ENCODE measurements at places on chromosomes 1 and 21.

- no peak for DNase-seq
Observed at GRCh38 chr1:65694126-65694525, 98.6 kb upstream of the PDE4B start.

- no peak for DNase-seq
Observed at GRCh38 chr1:160162931-160163330, 11.5 kb downstream of the ATP1A4 start.

GRCh38 chr1:17527036-17527914 is 12.2 kb upstream of the ARHGEF10L start:
- DNase-seq, result no peak

DNA sequence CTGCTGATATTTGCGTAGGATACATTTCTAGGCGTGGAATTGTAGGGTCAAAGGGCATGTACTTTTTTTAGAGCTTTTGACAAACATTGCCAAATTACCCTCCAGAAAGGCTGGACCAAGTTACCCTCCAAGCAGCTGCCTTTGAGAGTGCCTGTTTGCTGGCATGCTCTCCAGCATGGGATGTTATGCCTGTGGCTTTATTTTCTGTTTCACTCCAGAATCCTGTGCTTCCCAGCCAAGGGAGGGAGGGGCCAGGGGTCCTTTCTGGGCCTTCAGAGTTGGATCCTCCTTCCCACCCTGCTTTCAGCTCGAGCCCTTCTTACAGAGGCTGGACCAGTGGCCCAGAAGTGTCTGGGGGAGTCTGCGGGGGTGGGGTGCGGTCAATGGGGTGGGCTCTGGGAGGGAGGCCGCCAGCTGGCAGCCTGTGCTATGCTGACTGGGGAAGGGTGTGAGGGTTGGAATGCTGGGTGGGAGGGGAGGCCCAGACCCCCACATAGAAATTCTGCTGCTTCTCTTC is 81.2 kb downstream of the EPHB2 start:
- no peak for DNase-seq

GRCh38 chr1:31445951-31446350 is 32.9 kb downstream of the SERINC2 start:
- no peak for DNase-seq

GRCh38 chr1:70745199-70745598 is 302.4 kb downstream of the PTGER3 start:
- no peak for DNase-seq

- no peak for DNase-seq
Observed at GRCh38 chr1:153612755-153613331, at the start of gene S100A16. Gene S100A16, minus strand, starts transcription at chr1:153613137. Its CDS starts 4,986 bp downstream, at chr1:153608151.

DNA sequence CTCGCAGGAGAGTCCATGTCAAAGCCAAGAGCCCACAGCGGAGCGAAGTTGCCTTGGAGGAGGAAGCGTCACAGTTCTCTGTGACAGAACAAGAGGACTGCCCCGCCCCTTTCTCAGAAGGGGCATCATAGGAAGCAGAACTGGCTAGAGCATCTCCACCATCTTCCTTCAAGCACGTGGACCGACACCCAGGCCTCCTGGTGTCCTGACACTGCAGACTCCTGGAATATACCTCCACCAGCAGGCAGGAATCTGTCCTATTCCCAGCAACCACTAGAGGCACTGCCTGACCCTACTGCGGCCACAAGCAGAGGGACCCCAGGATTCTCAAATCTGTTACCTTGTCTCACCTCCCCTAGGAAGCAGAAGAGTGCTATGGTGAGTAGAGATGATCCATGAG is 37.8 kb downstream of the GPA33 start:
- no peak for DNase-seq

DNA sequence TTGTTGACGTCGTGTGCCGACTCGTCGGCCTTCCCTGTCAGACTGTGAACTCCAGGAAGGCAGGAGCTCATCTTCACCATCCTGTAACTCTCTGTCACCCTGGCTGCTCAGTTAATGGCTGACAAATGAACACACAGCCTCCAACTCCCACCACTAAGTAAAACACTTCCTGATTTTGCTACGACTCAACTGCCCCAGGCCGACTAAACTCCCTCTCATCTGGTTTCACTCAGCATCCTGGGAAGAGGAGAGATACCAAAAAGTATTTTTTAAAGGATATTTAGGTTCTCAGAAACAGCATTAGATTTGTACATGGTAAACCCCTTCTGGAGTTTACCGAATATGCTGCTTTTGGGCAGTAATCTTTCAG is 18.2 kb upstream of the LHX4 start:
- DNase-seq, result no peak

- no peak for DNase-seq
Observed at GRCh38 chr1:197980457-197980856, 63.3 kb downstream of the LHX9 start.

- no peak for DNase-seq
Observed at GRCh38 chr1:57254022-57254421, 169.8 kb downstream of the DAB1 start.

GRCh38 chr1:178536329-178536728 is 23.4 kb downstream of the TEX35 start:
- peak; percentile 43 for DNase-seq

DNA sequence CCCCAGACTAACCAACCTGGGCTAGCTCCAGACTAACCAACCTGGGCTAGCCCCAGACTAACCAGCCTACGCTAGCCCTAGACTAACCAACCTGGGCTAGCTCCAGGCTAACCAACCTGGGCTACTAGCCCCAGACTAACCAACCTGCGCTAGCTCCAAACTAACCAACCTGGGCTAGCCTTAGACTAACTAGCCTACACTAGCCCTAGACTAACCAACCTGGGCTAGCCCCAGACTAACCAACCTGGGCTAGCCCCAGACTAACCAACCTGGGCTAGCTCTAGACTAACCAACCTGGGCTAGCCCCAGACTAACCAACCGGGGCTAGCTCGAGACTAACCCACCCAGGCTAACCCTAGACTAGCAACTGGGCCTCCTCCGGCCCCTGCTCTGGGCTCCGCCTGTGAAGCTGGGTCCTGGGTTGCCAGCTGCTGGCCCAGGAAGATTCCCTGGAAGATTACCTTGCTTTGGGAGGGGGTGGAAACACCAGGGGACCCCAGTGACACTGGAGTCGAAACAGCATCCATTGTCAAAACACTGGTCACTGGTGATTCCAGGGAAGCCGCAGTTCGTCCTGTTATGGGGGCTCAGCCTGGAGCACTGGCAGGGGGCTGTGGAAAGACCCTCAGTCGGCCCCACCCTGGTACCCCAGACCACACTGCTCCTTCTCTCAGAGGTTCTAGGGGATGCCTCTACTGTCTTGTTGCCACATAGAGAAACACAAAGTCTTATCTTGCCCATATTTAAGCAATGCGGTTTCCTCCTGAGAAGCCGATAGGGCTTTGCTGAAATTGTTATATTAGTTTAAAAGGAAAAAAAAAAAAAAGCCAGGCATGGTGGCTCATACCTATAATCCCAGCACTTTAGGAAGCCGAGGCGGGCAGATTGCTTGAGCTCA is 1.1 kb downstream of the TFF2 start:
- no peak for DNase-seq

DNA sequence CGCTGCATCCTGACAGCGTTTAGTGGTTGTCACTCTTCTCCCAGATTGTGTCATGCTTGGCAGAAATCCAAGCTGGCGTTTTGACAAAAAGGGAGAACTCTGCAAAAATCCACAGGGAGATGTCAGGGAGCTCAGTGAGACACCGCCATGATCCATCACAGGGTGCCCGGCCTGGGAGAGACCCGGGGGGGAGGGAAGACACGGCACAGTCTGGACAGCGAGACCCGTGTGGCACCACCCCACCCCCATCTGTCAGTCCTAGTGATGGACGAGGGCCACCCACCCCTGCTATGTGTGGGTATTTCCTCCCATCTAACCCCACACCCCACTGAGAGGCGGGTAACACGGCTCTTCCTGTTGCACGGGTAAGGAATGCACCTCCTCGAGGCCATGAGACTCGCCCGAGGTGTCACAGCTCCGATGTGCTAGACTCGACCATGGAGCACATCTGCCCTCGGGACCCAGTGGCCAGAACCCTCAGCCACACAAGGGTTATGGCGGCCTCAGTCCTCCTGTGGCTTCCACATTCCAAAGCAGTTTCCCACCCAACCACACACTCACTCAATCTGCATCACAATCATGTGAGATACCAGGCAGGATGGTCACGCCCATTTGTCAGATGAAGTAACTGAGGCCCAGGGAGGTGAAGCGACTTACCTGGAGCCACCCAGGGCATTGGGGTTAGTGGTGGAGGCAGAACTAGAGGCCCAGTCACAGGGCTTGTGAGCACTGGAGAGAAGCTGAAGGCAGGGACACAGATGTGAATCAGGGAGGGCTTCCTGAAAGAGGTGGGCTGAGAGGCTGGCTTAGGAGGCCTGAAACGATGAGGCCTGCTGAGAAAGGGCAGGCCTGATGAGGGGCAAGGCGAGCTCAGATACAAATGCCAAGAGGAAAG is 688.5 kb downstream of the MATN1 start:
- peak; percentile 92 for DNase-seq

GRCh38 chr1:17102232-17102631 is 17.0 kb downstream of the PADI2 start:
- no peak for DNase-seq

DNA sequence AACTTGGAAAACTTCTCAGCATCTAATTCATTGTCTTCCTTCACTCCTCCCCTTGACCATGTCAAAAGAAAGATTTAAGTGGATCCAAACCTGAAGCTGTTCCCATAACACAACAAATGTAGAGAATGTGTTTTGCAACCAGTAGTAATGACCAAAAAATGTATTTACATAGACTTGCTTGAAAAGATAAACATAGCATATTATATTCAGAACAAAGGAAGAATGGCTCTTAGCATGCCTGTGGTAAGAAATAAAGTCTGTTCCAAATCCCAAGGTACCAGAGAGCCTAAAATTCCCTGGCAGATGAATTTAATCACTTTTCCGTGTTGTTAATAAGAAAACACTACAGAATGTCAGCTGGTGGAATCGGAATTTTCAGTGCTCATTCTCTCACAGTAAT is 36.8 kb downstream of the FMO3 start:
- DNase-seq, result no peak

- peak; percentile 87 for DNase-seq
Observed at GRCh38 chr1:156750711-156751450, 594 bp downstream of the HDGF start.

DNA sequence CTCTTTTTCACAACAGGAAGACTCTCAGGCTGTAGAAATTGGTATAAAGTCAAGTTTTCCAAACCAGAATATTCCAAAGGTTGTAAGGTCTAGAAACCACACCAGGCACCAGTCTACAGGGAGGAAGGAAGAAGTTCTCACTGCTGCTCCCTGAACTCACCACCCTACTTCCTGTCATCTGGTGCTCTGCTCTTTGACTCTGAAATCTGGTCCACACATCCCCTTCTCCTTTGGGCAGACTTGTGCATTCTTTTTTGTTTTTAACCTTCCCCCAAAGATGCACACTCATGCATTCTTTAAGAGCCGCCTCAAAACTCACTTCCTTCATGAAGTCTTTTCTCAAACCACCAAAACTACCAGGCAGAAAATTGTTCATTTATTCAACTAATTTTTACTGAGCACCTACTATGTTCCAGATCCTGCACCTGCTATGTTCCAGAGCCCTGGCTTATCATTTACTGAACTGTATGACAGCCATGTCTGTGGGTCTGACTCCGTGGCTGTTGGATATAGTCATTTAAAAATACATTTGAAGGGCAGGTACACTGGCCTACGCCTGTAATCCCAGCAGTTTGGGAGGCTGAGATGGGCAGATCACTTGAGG is 30.1 kb upstream of the EPS15 start:
- no peak for DNase-seq

GRCh38 chr21:45169682-45170081 is 95.3 kb downstream of the ADARB1 start:
- DNase-seq, result no peak

- DNase-seq, result no peak
Observed at GRCh38 chr1:190320952-190321351, 156.7 kb downstream of the BRINP3 start.

- no peak for DNase-seq
Observed at GRCh38 chr1:67816506-67816905, 16.8 kb downstream of the GNG12 start.

DNA sequence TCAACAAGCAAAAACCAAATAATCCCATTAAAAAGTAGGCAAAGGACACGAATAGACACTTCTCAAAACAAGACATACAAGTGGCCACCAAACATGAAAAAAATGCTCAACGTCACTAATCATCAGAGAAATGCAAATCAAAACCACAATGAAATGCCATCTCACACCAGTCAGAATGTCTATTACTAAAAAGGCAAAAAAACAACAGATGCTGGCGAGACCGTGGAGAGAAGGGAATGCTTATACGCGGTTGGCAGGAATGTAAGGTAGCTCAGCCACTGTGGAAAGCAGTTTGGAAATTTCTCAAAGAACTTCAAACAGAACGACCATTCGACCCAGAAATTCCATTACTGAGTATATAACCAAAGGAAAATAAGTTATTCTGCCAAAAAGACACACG is 145.1 kb upstream of the EDN2 start:
- DNase-seq, result no peak
